ENCODE measurements at places on chromosomes 2 and 18. TPM values are rescaled to one million over a fixed set of nuclear protein-coding genes. Genes with fewer than 3 reads are reported as not detected.

GRCh38 chr2:43225093-43225787, 1.2 kb downstream of the ZFP36L2 start:
- DNase-seq: peak; percentile 65

GRCh38 chr2:208280933-208281332, 14.9 kb downstream of the PIKFYVE start:
- DNase-seq: no peak

DNA sequence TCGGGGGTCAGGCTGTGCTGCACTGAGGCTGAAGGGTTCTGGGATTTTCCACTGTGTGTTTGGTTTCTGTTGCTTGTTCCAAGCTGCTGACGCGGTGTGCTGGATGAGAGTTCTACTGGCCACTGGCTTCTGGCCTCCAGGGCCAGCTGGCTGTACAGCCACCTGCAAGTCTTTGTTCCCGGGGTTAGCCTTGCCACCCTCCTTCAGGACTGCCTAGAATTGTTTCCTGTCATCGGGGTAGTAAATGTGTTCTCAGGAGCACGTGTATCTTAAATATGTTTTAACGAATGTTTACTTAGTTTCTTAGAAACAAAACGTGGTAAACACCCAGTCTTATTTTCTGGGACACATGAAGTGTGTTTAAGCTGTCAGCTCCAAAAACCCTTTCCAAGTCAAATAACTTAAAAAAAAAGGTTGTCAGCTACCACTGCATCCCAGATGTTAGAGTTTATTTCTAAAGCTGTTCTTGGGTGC, 231.2 kb downstream of the AGAP1 start:
- DNase-seq: peak; percentile 75

GRCh38 chr2:177733322-177733855, 339.2 kb downstream of the PDE11A start:
- DNase-seq: no peak

DNA sequence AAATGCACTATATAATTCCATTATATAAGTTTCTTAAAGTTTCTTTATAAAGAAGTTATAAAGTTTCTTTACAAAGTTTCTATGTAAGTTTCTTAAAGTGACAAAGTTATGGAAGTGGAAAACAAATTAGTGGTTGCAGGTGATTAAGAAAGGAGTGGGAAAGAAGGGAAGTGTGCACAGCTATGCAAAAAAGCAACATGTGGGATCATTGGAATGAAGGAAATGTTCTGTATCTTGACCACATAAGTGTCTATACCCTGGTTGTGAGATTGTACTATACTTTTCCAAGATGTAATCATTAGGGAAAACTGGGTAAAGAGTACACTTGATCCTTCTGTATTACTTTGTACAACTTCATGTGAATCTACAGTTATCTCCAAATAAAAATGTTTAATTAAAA, 1541.1 kb downstream of the LRP1B start:
- no peak for DNase-seq

The REG1B gene
- total RNA-seq: not detected

DNA sequence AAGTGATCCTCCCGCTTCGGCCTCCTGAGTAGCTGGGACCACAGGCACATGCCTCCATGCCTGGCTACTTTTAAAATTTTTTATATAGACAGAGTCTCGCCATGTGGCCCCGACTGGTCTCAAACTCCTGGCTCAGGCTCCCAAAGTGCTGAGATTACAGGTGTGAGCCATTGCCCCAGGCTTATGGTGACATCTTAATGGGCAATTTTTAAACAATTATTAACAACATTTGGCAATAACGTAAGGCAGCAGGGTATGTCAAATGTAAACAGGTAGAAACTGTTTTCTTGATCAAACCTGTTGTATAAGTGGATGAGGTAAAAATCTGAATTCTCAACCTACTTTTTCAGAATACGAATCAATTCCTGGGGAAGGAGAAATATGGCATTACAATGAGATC, 11.0 kb downstream of the FECH start:
- no peak for DNase-seq

- no peak for DNase-seq
These were observed 460.2 kb upstream of the UBE2E3 start for GRCh38 chr2:180520206-180520605.

The GLB1L gene
- 8.2 TPM for total RNA-seq
